ENCODE measurements at places on chromosomes 6 and 20.

GRCh38 chr20:38050686-38051085 lies 17.1 kb downstream of the RPRD1B start:
- DNase-seq: no peak

DNA sequence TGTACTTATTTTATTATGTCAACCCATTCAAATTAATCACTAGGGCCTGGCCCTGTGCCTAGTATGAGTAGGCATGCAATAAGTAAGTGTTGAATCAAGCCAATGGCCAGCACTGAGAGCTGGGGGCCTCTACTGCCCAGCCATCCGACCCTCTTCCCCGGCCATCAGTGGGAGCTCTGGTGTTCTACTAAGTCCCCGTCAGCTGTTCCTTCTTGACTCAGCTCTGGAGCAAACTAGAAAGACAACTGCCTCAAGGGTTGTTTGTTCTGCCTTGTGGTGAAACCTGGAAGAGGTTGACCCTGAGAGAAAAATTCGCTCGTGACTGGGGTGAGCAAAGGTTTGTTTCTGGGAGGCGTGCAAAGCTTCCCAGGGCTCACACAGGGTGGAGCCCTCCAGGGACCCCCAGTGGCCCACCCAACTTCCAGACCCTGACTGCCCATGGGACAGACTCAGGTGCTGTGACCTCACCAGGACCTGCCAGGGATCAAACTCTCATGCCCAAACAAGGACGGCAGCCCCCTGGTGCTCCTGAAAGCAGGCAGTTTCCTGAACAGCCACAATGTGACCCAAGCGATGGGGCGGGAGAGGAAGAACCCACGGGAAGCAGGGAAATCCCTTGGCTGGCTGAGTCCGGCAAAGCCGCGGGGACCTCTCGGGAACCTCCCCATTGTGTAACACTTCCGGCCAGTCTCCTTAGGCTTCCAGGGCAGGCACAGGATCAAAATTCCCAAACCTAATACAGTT lies 50.4 kb downstream of the BANF2 start:
- DNase-seq: no peak

DNA sequence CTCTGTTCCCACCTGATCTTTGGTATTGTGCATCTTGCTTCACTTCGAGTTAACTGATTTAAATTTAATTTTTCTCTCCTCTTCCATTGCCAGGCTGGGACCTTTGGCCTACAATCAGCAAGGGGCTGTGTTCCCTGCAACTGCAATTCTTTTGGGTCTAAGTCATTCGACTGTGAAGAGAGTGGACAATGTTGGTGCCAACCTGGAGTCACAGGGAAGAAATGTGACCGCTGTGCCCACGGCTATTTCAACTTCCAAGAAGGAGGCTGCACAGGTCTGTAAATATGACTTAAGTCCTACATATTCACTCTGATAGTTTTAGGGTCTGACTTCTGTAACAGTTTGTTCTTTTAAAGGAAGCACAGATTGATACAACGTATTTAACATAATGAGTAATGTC lies 412.4 kb downstream of the ARHGAP18 start:
- DNase-seq: no peak

- no peak for DNase-seq
Measured at GRCh38 chr6:113691260-113691656, 165.9 kb upstream of the MARCKS start.

GRCh38 chr6:15491255-15491985 lies 171.4 kb downstream of the DTNBP1 start:
- DNase-seq: peak; percentile 34

DNA sequence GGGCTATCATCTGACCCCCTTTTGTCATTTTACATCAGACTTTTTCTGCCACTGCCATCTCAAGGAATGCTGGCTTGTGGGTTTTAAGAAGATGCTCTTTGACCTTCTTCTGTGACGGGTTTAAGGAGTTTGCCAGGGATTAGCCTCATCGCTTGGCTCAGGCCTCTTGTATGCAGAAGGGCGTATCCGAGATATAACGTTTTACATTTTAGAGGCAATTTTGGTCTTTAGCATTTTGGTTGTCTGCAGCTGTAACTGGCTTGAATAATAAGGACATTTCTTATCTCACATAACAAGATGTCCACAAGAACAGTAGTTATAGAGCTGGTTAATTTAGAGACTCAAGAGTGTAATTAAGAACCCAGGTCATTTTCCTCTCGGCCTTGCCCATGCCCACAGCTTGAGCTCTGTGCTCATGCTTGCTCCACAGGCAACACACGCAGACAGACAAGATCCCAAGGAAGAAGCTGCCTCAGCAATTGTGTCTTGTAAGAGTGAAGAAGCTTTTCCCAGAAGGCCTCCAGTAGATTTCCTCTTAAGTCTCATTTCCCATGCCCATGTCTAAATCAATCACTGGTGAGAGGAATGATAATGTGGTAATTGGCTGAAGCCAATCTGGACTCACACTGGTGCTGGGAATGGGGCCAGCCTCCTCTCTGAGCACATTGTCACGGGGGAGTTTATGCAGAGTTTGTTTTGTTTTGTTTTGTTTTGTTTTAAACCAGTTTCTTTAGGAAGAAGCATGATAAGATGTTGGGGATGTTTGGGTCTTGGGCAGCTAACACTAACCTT lies 36.8 kb downstream of the PTCHD4 start:
- no peak for DNase-seq

GRCh38 chr20:35523298-35523888 lies 6.1 kb downstream of the C20orf173 start:
- DNase-seq: no peak

DNA sequence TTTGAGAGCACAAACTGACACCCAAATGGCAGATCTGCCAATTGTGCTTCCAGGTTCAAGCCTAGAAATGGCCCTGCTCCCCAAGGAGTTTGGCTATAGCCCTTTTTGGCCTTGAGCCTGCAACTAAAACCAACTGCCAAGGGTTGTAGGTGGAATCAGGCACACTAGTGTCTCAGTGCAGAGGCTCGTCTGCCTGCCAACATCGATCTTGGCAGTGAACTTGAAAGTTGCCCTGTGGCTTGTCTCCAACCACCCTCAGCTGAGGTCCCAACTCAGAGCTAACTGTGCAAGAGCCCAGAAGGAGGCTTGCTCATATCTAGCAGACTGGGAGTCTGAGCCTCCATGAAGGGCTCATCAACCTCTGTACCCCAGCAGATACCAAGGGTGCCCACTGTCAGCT lies 92.7 kb upstream of the GLP1R start:
- no peak for DNase-seq

- DNase-seq: no peak
Measured at GRCh38 chr6:3707024-3707423, 44.5 kb downstream of the PXDC1 start.

DNA sequence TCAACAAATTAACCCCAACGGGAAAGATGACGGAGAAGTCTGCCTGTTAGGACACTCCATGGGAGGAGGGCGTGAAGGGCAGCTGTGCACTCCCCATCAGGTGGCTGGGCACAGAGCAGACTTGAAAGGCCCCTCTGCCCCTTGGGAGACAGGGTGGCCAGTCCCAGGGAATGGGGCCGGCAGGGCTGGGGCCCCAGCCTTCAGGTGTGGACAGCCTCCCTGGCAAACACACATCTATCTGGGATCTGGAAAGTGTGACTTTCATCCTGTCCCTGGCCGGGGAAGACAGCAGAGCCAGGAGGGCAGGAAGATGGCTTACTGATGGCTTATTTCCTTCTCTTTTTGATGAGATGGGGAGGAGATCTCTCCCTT lies 4.5 kb upstream of the FRMD1 start:
- no peak for DNase-seq

- DNase-seq: no peak
Measured at GRCh38 chr20:49993301-49993751, 10.5 kb downstream of the SNAI1 start.

DNA sequence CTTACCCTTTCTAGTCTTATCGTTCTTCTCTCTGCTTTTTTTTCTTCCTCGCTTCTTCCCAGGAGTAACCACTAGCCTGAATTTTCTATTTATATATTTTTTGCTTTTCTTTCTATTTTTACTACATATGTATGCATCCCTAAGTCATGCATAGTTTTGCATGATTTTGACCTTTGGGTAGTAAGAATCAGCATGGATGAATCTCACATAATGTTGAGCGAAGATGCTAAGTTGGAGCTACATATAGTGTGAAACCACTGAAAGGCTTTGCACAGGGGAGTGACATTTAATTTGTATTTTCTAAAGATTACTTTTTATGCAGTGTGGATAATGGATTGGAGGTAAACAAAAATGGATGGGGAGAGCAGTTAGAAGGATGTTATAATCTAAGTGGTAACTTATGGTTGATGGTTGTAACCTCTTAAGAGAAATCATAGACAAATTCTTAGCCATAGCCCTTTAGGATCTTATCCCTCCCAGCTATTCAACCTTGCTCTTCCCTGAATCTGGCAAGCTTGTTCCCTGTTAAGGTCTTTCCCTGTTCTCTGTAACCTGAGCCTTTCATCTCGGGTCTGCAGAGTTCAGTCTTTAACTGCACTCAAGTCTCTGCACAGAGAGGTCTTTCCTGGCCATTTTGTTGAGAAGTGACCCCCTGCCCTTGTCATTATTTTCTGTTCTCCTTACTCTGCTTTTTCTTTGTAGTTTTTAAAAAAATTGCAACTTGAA lies 18.0 kb downstream of the PEX7 start:
- no peak for DNase-seq

GRCh38 chr6:134511984-134512683 lies 194.2 kb upstream of the SGK1 start:
- DNase-seq: no peak

- no peak for DNase-seq
Measured at GRCh38 chr20:50467718-50468356, 42.3 kb upstream of the PTPN1 start.

DNA sequence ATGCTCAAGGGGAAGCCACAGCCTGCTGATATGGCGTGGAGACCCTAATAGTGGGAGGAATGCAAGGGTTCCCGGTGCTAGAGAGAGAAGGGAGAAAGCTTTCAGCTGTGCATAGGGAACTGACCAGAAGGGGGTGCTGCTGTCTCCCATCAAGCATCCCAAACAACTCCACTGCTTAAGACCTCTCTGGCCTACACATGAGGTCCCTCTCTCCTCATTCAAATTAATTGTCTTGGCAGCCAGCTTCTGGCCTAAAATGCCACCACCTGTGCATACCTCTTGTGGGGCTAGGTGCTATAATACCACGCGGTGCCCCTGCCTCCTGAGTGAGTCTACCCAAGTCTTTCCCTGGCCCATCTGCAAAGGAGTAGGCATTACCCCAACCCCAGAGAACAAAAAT lies 14.5 kb downstream of the ADISSP start:
- DNase-seq: no peak

DNA sequence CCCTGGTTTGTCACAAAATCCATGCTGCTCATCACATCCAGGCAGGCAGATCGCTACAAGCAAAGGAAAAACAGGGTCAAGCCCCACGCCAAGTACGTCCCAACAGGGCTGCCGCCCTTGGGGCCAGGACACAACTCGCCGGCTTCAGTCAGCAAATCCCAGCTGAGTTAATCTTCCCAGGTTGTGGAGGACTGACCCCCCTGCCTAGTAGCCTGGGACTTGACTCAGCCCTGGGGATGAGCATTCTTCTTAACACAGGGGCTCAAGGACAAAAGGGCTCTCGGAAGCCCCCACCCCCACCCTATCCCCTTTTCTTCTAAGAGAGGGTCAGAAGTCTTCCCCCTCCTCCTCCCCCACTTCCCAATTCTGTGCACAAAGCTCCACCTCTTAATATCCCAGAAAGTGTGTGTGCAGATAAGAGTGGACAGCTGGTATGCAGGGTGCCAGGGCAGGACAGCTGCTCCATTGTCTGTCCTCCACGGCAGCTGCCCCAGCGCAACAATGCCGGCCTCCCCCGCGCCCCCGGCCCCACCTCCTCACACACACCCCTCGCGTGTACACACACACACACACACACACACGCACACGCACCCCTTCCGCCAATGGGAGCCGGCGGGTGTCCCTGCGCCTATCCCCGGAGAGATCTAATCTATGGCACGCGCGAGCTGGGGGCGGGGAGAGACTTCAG lies 4.5 kb downstream of the DLL1 start:
- no peak for DNase-seq

- DNase-seq: no peak
Measured at GRCh38 chr20:36848078-36848660, 27.8 kb upstream of the TLDC2 start.

DNA sequence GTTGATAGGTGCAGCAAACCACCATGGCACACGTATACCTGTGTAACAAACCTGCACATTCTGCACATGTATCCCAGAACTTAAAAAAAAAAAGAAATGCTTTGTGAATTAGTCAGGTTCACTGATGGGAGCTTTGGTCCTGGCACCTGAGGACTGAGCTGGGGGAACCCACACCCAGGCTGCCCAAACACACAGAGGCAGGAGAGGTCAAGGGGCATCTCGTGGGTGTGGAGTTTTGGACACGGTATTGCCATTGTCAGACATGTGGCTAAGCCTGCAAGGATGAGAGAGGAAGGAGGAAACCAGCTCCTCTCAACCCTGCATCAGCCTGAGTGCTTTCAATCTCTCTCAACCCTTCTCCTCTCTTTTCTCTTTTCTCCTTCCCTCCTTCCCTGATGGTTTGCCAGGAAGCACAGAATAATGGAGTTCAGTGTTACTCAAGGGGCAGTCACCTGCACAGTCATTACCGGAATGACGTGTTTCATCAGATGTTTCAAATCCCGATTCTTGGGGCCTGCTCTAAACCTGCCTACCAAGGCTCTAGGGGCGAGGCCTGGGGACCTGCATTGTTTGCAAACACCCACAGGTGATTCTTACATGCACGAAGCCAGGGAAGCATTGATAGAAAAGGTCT lies 89.9 kb upstream of the NEDD9 start:
- DNase-seq: no peak

DNA sequence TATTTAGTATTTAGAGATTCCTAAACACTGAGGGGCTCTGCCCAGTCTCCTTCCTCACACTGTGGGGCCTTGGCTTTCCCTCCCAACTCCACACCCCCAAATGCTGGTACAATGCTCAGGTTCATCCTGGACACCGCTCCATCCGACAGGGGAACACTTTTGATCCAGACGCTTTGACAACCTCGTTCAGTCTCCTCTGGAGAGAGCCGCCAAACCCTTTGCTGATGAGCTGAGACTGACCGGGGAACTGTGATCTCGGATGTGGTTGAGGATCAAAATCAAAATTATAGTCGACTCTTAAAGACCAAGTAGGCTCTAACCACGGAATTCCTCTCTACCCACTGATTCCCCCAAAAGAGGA lies 38.8 kb upstream of the HLA-E start:
- DNase-seq: no peak

DNA sequence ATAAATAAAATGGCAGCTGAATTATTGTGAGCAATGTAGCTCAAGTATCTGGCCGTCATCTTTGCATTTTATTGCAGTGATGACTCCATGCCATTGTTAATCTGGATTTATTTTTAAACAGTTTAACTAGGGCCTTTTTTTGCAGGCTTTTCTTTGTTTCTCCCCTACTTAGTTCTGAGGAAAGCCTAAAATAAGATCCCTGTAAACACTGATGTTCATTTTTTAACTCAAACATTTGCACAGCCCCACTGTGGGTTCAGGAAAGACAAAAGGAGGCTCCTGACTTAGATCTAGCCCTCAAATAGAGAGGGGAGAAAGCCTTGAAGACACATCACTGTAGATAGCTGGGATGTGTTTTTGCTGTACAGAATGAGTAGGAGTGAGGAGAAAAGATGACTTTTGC lies 69.2 kb downstream of the PLEKHG1 start:
- DNase-seq: no peak

Data from activated naive CD4-positive, alpha-beta T cell (primary cell).